ENCODE measurements at places on chromosomes 12 and 14. TPM values are rescaled to one million over a fixed set of nuclear protein-coding genes. Genes with fewer than 3 reads are reported as not detected.
A peak's percentile ranks its signal among the peaks of the same experiment; 100 is the strongest.

GRCh38 chr12:109677279-109677691, 36.3 kb upstream of the FAM222A start:
- H3K27me3 ChIP-seq: no peaks in the 10 kb centered on the region
- DNase-seq: no peak
- H3K4me3 ChIP-seq: no peak overlapping the region
- no peak overlapping the region for H3K27ac ChIP-seq

DNA sequence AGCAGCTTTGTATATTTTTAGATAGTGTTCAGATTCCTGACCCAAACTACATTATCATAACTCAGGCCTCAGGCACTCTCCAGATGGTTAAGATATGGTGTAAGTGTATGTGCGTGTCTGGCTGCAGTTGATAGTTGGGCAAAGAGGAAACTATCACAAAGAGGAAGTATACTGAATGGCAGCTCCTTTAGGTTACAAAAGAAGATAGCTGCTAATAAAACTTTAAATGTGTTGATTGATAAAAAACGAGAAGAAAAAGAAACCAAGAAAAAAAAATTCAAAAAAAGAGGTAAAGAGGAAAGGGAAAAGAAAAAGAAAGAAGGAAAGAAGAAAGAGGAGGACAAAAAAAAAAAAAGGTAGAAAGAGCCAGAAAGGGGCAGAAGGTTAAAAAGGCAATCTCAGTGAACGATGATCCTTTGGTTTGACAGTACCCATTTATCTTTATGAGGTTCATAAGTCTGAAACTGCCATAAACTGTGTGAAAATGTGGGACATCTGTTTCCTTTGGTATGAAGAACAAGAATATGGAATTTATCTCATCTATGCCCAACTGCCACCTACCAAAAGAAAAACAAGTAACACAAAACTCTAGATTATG, 42.2 kb downstream of the TAOK3 start:
- H3K36me3 ChIP-seq: no peaks in the 10 kb centered on the region
- no peaks in the 10 kb centered on the region for H3K4me1 ChIP-seq
- DNase-seq: no peak
- H3K27ac ChIP-seq: peak overlapping the region; percentile 21
- no peak overlapping the region for H3K4me3 ChIP-seq
- no peaks in the 10 kb centered on the region for H3K27me3 ChIP-seq

DNA sequence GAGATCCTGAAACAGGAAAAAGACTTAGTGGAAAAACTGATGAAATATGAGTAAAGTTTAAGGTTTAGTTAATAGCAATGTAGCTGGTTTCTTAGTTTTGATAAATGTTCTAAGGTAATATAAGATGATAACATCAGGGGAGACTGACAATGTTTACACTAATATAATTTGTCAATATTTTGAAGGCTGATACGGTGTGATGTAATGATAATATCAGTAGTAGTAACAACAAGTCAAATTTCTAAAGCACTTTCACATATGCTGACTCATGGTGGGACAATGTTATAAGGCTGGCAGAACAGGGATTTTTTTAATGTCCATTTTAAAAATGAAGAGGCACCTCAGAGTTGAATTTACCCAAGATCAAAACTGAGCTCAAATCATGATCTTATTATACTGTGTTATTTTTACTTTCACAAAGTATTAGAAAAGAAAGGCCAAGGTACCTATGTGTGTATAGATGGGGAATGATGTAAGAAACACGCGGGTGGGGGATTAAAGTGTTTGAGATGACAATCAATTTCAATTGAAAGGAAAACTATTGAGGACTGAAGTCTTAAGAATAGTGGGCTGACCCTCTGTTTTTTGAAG, 2.4 kb upstream of the FLRT2 start:
- H3K4me1 ChIP-seq: no peaks in the 10 kb centered on the region
- H3K36me3 ChIP-seq: no peaks in the 10 kb centered on the region
- DNase-seq: no peak
- H3K4me3 ChIP-seq: no peak overlapping the region
- no peak overlapping the region for H3K27ac ChIP-seq
- H3K27me3 ChIP-seq: no peaks in the 10 kb centered on the region

DNA sequence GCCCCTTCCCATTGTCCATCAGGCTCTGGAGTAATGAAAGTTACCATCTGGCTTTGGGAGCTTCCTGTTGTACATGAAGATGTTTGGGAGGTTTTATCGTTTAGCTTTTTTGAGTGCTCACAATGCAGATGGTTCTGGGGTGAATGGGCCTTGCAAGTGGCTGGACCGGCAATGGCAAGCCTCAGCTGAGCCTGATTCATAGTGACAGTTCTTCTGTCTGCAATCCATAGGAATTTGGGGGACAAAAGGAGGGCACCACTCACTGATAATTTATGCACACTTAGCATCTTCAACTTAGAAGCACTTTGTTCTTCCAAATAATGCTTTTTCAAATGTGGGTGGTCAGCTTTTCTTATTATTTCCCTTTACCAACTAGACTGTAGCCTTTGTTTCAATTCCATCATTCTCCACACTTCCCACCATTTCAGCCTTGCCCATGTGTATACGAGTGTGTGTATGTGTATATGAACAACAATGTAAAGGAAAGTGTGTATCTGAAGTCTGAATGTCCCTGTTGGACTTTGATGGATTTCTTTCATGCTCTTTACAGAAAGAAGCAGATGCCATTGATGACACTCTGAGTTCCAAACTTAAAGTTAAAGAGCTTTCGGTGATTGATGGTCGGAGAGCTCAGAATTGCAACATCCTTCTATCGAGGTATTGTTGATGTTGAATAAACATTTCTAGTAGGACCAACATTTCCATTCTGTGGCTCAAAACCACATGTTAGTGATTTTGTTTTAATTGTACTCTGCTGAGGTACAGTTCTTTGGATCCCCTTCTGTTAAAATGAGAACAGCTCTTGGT, 125.5 kb downstream of the GPR135 start:
- DNase-seq: no peak
- no peak overlapping the region for H3K4me3 ChIP-seq
- H3K4me1 ChIP-seq: no peaks in the 10 kb centered on the region
- no peak overlapping the region for H3K27ac ChIP-seq
- H3K27me3 ChIP-seq: no peaks in the 10 kb centered on the region
- H3K36me3 ChIP-seq: no peaks in the 10 kb centered on the region

DNA sequence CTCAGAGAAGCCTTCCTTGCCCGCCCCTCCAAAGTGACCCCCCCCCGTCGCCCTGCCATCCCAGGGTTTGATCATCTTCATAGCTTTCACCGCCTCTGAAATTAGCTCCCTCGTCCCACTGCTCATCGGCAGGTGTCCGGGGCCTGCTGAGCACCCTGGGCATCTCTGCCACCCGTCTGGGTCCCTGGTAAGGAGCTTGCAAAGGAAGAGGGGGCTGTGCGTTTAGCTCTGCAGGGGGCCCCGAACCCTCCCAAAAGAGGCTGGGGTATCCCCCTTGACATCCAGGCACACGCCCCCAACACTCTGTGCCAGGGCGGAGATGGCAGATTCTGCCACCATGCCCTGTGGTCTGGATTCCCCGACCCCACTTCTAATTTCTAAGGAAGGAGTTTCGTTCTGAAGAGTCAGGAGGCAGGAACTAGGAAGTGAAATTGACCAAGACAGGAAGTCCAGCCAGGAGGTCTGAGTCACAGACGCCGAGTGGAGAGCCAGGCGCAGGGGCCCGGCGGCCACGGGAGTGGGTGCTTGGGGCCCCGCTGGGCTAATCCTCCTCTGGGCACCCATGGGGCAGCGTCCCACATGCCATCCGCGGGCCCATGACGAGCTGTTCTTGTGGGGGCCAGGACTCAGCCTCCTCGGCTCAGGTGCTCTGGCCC, 95.7 kb downstream of the RFLNA start:
- peaks cover 5% of the 10 kb centered on the region for H3K36me3 ChIP-seq
- H3K27me3 ChIP-seq: no peaks in the 10 kb centered on the region
- no peak overlapping the region for H3K4me3 ChIP-seq
- peak overlapping the region; percentile 87 for H3K27ac ChIP-seq
- H3K4me1 ChIP-seq: peaks cover 32% of the 10 kb centered on the region

The SDR9C7 gene
- total RNA-seq: not detected

The DLK1 gene
- 2.2 TPM for total RNA-seq

The ITGA7 gene
- total RNA-seq: 64.4 TPM

DNA sequence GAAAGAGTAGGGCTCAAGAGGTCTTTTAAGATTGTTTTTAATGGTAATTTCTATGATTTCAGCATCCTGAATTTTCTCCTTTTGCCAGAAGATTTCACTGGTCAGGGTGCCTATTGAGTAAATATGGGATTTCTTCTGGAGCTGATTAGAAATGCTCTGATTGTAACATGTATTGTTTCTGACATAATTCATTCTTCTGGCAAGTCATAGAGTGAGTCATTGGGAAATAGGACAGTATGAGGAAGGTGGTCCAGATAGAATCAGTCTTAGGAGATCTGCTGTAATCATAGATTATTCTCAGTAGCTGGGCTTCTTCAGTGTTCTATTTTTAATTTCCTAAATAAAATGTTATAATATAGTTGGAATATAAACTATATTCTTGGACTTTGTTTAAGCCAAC, 182.0 kb upstream of the NAV3 start:
- no peak overlapping the region for H3K27ac ChIP-seq
- H3K4me3 ChIP-seq: no peak overlapping the region
- no peaks in the 10 kb centered on the region for H3K27me3 ChIP-seq

The TAS2R9 gene
- not detected for total RNA-seq

The EFS gene
- total RNA-seq: 1.1 TPM

DNA sequence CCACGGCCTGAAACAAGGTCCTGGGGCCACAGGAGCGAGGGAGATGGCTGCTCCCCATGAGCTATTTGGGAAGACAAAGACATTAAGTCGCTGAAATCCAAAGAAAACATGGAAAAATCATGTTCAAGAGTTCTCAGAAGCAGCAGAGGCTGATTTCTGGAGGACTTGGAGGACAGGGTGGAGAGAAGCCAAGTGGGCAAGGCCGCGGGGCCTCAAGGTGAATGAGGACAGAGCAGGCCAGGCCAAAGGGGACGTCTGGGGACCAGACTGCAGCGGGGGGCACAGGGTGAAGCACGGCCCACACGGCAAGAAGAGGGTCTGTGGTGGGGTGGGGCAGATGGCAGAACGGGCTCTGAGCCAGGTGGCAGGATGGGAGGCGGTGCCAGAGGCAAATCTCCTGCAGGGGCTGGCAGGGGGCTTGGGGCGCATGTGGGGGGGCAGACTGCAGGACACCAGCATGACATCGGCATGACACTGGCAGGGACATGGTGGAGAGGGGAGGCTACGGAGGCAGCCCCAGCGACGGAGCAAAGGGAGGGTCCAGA, 48.9 kb downstream of the RNF34 start:
- no peaks in the 10 kb centered on the region for H3K36me3 ChIP-seq
- H3K27ac ChIP-seq: no peak overlapping the region
- H3K27me3 ChIP-seq: no peaks in the 10 kb centered on the region
- DNase-seq: no peak

All from colonic mucosa (tissue), 4 donors.